Gastrocnemius medialis (tissue), 4 donors: ENCODE measurements at places on chromosomes 1 and 21.
A peak's percentile ranks its signal among the peaks of the same experiment; 100 is the strongest.

GRCh38 chr21:38075833-38076587, 159.8 kb upstream of the KCNJ6 start:
- no peak for DNase-seq

DNA sequence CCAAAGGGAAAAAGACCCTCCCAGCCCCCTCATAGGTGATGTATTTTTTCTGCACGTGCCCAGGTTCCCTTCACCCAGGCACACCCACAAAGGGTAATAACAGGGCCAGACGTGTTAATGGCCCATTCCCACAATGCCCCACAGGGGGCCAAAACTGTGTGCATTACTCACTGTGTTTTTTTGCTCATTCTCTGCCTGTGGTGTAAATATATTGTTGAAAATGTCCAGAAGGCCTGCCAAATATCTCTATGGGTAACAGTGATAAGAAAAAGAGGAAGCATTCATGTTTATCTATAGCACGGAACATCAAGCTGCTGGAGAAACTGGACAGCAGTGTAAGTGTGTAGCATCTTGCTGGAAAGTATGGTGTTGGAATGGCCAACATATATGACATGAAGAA, 21.9 kb downstream of the RHEX start:
- no peak for DNase-seq

DNA sequence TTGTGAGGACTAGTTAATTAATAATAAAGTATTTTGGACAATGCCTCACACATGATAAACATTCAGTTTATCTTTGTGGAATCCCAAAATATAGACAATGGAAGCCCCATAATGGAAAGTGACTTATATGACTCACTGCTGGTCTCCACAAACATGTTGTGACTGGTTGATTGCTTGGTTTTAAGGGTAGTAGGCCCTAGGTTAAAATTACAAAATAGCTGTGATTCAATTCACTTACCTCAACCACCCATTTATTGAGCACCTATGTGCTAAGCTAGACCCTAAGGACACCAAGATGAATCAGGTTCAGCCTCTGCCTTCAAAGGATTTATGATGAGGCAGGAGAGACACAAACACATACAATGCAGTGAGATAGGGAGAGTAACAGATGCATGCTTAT, 42.4 kb downstream of the KANK4 start:
- no peak for DNase-seq

DNA sequence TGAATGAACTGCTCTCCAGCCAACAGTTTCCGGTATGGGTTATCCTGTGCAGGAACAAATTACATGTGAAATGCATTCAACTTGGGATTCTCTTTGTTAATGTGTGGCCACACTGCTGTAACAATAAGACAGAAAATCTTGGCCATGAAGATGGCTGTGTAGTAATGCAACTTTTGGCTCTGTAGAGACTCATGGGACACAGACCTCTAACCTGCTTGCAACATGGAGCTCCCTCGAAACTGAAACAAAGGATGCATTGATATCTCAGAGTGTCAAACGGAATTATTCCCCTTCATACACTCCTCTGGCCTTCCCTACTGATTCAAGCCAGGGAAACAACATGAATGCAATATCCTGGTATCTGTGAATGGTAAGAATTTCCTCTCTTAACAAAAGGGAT, 559.3 kb upstream of the ZRANB2 start:
- no peak for DNase-seq

- no peak for DNase-seq
Observed at GRCh38 chr1:162294015-162294414, 82.6 kb downstream of the SPATA46 start.

GRCh38 chr1:7256526-7256925, 471.3 kb downstream of the CAMTA1 start:
- no peak for DNase-seq

DNA sequence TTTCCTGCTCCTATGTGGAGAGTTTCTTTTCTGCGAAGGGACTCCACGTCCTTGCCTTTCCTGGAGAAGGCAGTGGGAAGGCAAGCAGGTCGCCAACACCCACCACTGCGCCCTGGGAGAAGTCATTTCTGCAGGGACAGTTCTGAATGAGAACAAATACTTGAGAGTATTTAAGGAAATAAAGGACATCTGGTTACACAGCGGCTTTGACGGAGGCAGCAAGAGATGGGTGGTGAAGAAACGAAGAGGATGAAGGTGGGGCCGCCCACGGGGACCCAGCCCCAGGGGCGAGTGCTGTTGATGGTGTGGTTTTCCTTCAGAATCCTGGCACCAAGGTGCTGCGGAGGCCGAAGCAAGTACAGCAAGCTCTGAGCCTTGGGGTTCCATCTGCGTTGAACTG, 75.5 kb downstream of the PSMG1 start:
- DNase-seq: no peak

- no peak for DNase-seq
Observed at GRCh38 chr1:223276029-223276428, 87.9 kb downstream of the SUSD4 start.

DNA sequence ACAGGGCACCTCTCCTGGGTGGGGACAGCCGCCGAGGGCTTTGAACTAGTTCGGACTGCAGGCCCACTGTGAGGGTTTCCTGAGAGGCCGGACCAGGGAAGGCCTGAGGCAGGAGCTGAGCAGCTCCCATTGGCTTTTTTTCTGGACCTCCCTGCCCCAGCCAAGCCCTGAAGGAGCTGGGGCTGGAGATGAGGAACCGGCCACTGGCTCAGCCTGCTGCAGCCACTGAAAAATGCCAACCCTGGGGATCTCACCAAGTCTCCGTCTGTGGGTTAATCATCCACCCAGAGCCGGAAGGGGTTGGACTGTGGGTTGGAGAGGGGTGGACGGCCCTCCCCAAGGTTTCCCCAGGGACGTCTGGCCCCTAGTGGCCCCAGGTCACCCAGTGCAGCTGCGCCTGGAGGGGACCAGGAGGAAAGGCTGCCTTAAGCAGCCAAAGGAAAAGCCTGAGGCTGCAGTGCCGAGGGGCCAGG, 2.5 kb downstream of the VWA1 start:
- DNase-seq: no peak

- no peak for DNase-seq
Observed at GRCh38 chr1:29017235-29017634, 102.9 kb downstream of the EPB41 start.

GRCh38 chr1:157437296-157437695, 115.0 kb downstream of the FCRL5 start:
- no peak for DNase-seq

DNA sequence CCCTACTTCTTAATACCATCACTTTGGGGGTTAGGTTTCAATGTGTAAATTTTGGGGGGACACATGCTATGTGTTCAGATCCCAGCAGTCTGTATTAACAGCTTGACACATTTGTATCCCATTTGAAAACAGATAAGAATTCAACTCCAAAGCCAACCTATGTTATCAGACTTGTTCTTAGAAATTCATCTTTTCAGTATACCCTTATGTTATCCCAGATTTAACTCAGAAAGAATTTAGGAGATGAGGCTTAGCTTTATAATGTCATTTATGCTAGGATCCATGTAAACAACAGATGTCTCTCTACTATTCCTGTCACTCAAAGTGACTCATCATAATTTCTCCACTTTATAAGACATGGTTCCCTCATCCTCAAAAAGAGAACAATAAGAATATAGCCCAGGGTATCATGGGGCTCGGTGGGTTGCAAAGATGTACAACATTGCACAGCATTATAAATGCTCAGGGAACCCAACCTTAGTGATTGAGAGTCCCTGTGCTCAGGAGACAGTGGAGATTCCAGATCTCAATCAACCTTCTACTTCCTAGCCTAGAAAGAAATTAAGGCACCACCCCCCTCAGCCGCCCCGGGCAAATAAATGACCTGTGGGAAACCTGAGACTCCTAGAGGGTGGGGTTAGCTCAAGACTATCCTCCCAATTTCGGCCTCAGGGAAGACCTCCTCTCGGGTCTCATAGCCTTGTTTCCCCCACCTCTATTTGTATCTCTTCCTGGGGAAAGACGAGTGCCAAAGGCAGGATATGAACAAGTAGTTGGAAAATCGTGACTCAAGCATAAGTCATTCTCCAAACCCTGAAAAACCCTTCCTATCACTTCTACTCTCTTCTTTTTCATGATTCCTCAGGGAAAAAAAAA, 265.1 kb upstream of the CAMK1G start:
- no peak for DNase-seq

GRCh38 chr1:178966312-178966711, 59.4 kb upstream of the FAM20B start:
- no peak for DNase-seq

- DNase-seq: no peak
Observed at GRCh38 chr1:74363220-74363619, 128.0 kb downstream of the TNNI3K start.

GRCh38 chr1:178542554-178543289, 29.8 kb downstream of the TEX35 start:
- DNase-seq: peak; percentile 53

GRCh38 chr1:203842559-203842876, 18.9 kb upstream of the SNRPE start:
- no peak for DNase-seq

DNA sequence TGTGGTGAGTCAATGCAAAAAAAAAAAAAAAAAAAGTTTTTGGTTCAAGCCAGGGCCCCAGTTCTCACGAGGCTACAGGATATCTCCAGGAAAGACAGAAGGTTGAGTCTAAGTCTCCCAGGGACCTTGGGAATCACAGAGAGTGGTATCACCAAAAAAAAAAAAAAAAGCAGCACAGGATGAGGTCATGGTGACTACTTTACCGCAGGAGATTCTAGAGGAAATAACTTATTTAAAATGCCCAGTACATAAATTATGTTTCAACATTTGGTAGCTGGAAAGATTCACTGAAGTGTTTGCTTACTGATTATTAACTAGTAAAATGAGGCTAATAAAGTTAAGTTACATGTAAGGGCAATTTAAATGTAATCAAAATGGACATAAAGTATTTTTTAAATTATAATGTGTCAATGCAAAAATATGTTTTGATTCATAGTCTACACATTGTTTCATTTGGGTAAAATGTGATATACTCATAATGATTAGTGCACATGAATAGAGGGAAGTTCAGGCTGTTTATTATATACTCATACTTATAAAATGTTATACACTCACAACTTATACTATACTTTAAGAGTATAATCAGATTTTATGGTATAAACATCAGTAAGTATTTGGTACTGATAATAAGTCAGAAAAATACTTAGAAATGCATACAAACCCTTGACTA, 84.1 kb downstream of the PLPPR5 start:
- no peak for DNase-seq

DNA sequence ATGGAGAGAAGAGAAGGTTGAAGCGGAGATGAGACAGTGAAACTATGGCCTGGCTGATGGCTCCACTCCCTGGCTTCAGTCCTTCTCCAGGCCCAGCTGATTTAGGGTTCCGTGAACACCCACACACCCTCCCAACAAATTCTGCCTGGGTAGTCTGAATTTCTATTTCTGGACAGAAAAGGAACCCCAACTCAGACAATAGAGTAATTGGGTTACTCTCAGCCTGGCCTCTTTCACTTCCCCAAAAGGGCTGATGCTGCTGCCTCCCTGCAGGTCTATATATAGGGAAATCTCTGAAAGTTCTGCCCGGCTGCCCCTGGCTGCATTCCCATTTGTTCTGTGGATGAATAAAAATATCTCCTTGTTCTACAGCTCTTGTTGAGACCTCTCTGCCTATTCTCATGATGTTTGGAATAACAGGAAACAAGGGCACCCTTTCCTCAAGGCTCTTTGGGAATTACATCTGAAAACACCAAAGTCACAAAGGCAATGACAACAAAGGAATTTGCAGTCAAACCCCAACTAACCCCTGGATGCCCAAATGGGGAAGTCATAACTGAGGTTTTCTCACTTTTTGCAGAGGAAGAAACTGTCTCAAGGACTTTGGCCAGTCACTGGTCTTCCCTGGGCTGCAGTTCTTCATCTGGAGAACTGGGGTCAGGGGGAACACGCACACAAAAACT, 11.4 kb upstream of the ZSCAN20 start:
- peak; percentile 47 for DNase-seq

GRCh38 chr1:238738892-238739291, 647.5 kb upstream of the CHRM3 start:
- DNase-seq: no peak

DNA sequence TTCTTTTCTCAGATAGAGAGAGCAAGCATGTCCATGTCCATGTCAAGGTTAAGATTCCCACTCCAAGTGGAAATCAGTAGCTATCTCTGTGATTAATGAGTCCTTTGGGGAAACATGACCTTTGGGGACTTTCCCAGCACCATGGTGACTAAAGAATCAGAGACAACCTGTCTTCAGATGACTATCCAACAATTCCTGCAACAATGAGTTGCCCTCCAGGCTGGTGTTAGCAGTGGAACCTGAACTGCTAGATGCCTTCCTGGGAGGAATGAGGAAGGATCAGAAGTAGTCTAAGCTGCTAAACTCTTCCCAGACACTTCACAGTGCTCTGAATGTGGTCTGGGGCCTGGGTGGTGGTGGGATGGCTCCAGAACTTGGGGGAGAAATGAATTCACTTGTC, 6.5 kb downstream of the S100A9 start:
- DNase-seq: no peak

DNA sequence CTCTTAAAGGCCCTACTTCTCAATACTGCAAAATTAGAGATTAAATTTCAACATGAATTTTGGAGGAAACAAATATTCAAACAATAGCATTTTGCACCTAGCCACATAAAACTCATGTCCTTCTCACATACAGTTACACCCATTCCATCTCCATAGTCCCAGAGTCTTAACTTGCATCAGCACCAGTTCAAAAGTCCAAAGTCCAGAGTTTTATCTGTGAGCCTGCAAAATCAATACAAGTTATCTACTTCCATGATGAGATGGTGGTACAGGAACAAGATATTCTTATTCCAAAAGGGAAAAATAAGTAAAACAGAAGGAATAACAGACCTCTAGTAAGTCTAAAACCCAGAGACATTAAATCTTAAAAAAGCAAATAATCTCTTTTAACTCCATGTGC, 686.0 kb upstream of the ADGRL4 start:
- no peak for DNase-seq

DNA sequence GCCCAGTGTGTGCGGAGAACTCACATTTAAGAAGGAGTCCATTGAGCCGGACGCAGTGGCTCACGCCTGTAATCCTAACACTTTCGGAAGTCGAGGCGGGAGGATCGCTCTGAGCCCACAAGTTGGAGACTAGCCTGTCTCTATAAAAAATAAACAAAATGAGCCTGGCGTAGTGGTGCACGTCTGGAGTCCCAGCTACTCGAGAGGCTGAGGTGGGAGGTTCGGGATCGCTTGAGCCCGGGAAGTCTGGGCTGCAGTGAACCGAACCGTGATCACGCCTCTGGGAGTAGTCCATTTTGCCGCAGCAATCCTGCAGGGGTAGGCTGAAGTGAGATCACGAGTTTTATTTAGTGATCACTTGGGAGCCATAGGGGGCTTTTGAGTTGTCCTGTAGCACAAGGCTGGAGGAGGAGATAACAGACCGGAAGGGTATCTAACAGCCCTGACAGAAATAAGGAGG, 497 bp upstream of the FUCA1 start:
- peak; percentile 17 for DNase-seq

DNA sequence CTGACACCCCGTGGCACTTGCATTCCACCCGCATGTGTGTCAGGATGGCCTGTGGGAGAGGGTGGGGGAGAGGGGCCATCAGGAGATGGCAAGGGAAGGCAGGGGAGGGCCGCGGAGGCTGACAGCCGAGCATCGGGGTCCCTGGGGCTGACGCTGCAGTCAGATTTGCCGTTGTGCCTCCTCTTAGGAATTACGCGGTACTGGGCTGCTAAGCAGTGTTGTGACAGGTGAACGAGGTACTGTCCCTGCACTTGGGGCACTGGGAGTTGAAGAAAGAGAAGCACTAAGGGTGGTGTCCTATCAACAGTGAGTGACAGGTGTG, 22.5 kb downstream of the WNT4 start:
- DNase-seq: no peak

GRCh38 chr1:173477286-173478093, at the start of gene PRDX6:
Gene PRDX6, plus strand, starts transcription at chr1:173477335. Its CDS starts 63 bp downstream, at chr1:173477398.
- peak; percentile 89 for DNase-seq

GRCh38 chr1:114340892-114341291, 170.1 kb downstream of the TRIM33 start:
- no peak for DNase-seq
